ENCODE measurements at places on chromosomes 1 and 21. TPM values are rescaled to one million over a fixed set of nuclear protein-coding genes. Genes with fewer than 3 reads are reported as not detected.

The CHODL gene
- not detected for total RNA-seq

DNA sequence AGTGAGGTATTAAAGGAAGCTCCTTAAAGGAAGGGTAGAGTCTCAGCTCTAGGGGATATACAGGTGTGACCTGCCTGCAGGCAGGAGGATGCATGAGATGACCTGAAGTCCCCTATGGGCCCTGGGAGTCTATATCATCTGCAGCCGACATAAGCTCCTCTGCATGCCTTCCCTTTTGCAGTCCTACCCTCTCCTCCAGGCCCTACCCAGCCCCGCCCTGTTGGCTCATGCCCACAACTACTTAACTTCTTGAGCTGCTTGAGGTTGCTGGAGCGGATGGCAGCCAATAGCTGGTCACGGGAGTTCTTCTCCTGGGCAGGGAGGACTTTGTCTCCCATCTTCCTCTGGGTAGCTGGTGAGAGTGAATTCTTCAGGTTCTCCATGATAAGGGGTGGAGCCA lies 10.3 kb downstream of the SHISA4 start:
- no peak for DNase-seq
- no peak overlapping the region for H3K4me3 ChIP-seq
- peaks cover 9% of the 10 kb centered on the region for H3K4me1 ChIP-seq
- H3K27me3 ChIP-seq, result peaks cover 3% of the 10 kb centered on the region
- H3K36me3 ChIP-seq, result no peaks in the 10 kb centered on the region

- H3K36me3 ChIP-seq, result peaks cover 2% of the 10 kb centered on the region
- H3K4me3 ChIP-seq, result no peak overlapping the region
- H3K27ac ChIP-seq, result no peak overlapping the region
- no peaks in the 10 kb centered on the region for H3K27me3 ChIP-seq
- H3K4me1 ChIP-seq, result peaks cover 14% of the 10 kb centered on the region
- DNase-seq, result no peak
Observed at GRCh38 chr1:150441121-150441520, 46.1 kb upstream of the TARS2 start.

GRCh38 chr1:205473966-205474365 lies 18.1 kb upstream of the BLACAT1 start:
- H3K27me3 ChIP-seq, result peaks cover 53% of the 10 kb centered on the region
- DNase-seq, result no peak
- no peak overlapping the region for H3K27ac ChIP-seq
- H3K36me3 ChIP-seq, result peaks cover 16% of the 10 kb centered on the region
- H3K4me3 ChIP-seq, result no peak overlapping the region

DNA sequence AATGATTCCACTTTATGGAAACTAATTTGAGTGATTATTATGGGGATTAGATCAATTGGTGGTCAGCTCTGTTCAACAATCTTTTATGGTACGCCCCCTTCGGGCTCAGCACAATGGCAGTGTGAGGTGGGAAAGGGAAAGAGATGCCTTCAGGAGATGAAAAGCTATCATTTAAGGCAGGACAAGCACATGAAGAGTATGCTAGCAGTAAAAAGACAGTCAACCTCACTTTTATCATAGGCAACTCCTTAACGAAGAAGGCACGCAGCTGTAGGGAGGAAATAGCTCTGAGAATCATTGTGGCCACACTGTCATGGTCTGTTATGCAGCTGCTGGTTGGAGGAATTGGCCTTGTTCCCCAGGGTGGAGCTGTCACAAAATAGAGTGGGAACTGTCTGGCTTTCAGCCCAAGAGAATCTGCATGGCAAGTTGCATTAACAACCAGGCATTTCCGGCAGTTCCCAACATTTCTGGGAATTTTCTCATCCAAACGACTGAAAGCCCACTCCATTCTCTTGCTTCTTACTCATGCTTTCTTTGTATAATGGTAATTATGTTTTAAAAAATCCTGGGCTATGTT lies 54.4 kb upstream of the BCL10 start:
- H3K4me1 ChIP-seq, result peaks cover 8% of the 10 kb centered on the region
- peaks cover 7% of the 10 kb centered on the region for H3K36me3 ChIP-seq
- no peak overlapping the region for H3K4me3 ChIP-seq
- peaks cover 44% of the 10 kb centered on the region for H3K27me3 ChIP-seq
- H3K27ac ChIP-seq, result no peak overlapping the region

DNA sequence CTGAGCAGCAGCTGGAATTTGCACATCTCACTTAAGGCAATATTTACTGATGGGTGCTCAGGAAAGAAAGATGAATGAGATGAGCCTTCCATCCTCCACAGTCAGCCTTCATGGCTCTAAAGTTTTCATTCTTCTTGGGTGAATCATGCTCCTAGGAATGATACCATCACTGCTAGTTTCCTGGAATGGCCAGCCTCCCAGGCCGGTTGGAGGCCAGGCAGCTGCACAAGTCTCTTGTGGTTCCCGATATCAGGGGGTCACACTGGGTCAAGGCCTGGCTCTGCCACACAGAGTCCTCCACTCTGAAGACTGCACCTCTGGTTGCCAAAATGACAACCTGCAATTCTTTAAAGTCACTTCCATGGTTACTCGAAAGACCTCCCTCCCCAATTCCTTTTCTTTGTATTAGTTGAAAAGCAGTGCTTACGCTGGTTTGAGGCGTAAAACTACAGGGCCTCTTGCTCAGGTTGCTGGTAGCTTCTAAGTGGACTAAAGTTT lies 46.2 kb upstream of the PALMD start:
- H3K27me3 ChIP-seq, result no peaks in the 10 kb centered on the region
- no peak overlapping the region for H3K27ac ChIP-seq
- H3K4me1 ChIP-seq, result no peaks in the 10 kb centered on the region
- DNase-seq, result no peak
- H3K36me3 ChIP-seq, result no peaks in the 10 kb centered on the region

The KIRREL1 gene
- not detected for total RNA-seq

The P3H1 gene
- 32.6 TPM for total RNA-seq

DNA sequence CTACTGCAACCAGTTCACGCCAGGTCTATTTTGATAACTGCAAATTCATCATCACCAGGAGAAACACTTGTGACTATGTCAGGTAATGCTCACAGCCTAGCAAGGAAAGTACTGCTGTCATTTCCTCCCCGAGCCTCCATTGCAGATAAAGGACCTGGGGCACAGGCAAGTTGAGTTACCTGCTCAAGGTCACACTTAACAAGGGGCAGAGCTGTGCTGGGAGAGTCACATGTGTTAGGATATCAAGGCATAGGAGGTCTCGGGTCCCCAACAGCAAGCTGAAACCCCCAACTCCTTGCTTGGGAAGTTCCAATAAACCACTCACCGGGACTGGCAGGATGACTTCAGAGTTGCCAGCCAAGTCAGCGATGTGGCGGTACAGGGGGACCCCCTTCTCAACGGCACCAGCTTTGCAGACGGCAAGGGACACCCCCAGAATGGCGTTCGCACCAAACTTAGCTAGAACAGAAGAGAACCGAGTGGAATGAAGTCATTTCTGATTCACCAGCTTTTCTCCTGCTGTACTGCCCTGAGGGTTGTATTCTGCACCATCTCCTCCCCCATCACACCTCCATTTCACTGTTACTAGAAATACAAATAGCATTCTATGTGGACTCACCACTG lies 11.6 kb downstream of the ENO1 start:
- H3K4me1 ChIP-seq, result peaks cover 80% of the 10 kb centered on the region
- H3K4me3 ChIP-seq, result peak overlapping the region; percentile 5
- no peaks in the 10 kb centered on the region for H3K27me3 ChIP-seq
- peak; percentile 61 for DNase-seq
- peaks cover 46% of the 10 kb centered on the region for H3K36me3 ChIP-seq
- peak overlapping the region; percentile 82 for H3K27ac ChIP-seq

The GNAT2 gene
- total RNA-seq, result 0.23 TPM

- no peak overlapping the region for H3K4me3 ChIP-seq
- no peaks in the 10 kb centered on the region for H3K4me1 ChIP-seq
- DNase-seq, result no peak
- no peak overlapping the region for H3K27ac ChIP-seq
Observed at GRCh38 chr1:96104906-96105305, 616.7 kb upstream of the PTBP2 start.

The SERINC2 gene
- total RNA-seq, result 0.31 TPM

DNA sequence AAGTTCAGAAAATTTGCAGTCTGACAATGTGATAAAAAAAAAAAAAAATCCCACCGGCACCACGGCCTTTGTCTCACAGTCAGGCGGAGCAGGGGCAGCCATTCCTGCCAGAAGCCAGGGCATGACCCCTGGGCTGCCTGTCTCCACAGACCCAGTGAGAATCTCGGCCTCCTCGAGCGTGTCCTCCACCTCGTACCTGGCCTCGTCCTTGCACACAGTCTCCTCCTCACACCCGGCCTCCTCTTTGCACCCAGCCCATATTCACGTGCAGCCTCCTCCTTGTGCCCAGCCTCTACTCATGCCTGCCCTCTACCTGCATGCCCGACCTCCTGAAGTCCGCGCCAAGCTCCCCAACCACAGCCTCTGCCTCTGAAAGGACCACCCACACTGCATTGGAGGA lies 182.0 kb downstream of the AGBL4 start:
- no peak overlapping the region for H3K27ac ChIP-seq
- H3K4me1 ChIP-seq, result no peaks in the 10 kb centered on the region
- peaks cover 15% of the 10 kb centered on the region for H3K36me3 ChIP-seq
- no peaks in the 10 kb centered on the region for H3K27me3 ChIP-seq
- H3K4me3 ChIP-seq, result no peak overlapping the region
- no peak for DNase-seq

The CHAF1B gene
- total RNA-seq, result 35.1 TPM

The KCNE2 gene
- total RNA-seq, result 0.69 TPM

GRCh38 chr1:60436186-60436585 lies 362.6 kb upstream of the C1orf87 start:
- no peak for DNase-seq
- H3K4me1 ChIP-seq, result no peaks in the 10 kb centered on the region
- no peaks in the 10 kb centered on the region for H3K27me3 ChIP-seq
- H3K36me3 ChIP-seq, result peaks cover 2% of the 10 kb centered on the region

The HEYL gene
- total RNA-seq, result 0.32 TPM

DNA sequence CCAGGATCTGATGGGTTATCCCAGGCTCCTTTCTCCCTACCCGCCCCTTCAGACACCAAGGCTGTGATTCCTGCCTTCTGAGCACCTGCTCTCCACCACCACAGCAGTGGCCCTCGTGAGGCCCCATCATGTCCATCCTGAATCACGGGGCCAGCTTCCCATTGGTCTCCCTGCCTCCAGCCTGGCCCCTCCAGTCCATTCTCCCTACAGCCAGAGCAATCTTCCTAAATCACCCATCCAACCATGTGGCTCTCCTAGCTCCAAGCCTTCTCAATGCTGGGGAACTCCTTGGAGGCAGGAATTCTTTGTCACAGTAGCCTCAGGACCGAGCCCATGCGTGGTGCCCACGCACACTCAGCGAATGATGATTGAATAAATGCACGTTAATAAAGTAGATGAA lies 8.9 kb upstream of the GLIS1 start:
- H3K36me3 ChIP-seq, result peaks cover 4% of the 10 kb centered on the region
- H3K4me1 ChIP-seq, result no peaks in the 10 kb centered on the region
- no peak overlapping the region for H3K27ac ChIP-seq
- no peak overlapping the region for H3K4me3 ChIP-seq
- peaks cover 10% of the 10 kb centered on the region for H3K27me3 ChIP-seq

DNA sequence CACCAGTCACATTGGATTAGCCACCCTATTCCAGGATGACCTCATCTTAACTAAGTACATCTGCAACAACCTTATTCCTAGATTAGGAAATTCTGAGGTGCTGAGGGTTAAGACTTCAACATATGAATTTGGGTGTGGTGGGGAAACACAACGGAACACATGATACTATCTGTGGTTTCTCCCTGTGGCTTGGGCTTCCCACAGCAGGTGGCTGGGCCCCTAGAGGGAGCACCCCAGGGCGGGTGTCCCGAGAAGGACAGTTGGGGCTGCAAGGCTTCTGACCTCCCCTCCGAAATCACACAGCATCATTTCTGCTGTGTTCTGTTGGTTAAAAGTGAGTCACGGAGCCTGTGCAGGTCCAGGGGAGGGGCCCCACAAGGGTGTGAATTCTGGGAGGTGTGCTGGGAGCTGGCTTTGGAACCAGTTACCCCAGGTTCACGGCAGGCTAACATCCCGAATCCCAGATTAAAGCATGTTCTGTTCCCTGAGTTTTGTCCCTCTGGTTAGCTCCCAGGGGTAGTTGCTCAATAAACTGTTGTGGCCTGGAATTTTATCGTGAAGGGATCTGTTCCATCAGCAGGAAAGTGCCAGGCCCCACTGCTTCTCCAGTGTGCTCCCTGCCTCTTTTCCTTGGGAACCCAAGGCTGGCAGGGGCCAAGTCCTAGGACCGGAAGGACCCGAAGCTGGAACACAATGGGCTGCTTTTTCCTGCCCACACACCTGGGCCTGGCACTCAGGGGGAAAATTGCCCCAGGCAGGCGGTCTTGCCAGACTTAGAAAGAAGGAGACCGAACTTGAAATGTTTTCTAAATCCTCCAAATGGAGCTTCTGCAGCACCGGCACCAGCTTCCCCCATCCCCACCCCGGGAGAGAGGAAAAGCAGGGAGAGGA lies 154.0 kb upstream of the WNT4 start:
- no peak overlapping the region for H3K4me3 ChIP-seq
- peaks cover 59% of the 10 kb centered on the region for H3K27me3 ChIP-seq
- no peak overlapping the region for H3K27ac ChIP-seq
- H3K36me3 ChIP-seq, result peaks cover under 1% of the 10 kb centered on the region

GRCh38 chr21:32708069-32708468 lies 19.7 kb downstream of the SYNJ1 start:
- no peak for DNase-seq
- H3K27me3 ChIP-seq, result no peaks in the 10 kb centered on the region
- H3K27ac ChIP-seq, result no peak overlapping the region
- H3K4me1 ChIP-seq, result peaks cover 49% of the 10 kb centered on the region
- no peak overlapping the region for H3K4me3 ChIP-seq

DNA sequence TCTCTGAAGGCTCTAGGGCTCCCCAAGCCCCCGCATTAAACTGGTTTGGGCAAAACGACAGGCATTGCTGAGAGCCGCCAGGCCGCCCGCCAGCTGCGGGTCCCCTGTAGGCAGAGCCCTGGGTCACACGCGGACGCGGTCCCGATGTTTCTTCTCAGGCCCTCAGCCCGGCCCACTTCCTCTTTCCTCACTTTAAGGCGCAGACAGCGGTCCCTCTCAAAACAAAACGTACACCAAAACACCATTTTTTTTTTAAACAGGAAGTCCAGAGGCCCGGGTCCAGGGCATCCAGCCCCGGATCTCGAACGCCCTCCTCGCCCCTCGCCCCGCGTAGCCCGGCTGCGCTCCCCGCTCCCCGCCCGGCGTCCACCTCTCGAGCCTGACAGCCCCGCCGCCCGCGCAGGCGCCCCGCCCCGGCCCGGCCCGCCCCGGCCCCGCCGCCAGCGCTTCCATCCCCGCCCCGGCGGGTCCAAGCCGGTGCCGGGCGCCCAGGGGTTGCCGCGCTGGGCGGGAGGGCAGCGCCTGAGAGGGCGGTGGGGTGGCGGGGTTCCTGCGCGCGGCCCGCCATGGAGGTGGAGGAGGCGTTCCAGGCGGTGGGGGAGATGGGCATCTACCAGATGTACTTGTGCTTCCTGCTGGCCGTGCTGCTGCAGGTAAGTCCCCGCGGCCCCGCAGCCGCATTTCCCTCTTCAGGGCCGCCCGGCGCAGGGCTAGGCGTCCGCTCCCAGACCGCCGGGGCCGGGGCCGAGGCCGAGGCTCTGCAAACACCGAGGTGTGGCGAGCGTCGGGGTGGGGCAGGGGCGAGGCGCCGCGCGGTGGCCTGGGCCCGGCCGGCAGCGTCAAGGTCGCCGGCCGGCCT lies at the start of gene SLC22A15:
Gene SLC22A15, plus strand, starts transcription at position 452 of the 859 bp plus-strand sequence. Its CDS starts 115 bp downstream, at position 567.
- peak; percentile 61 for DNase-seq
- peaks cover 8% of the 10 kb centered on the region for H3K4me1 ChIP-seq
- peak within 1 kb of the TSS; percentile 84 for H3K27ac ChIP-seq
- peak within 1 kb of the TSS; percentile 97 for H3K4me3 ChIP-seq
- H3K36me3 ChIP-seq, result no peaks in the 10 kb centered on the region
- H3K27me3 ChIP-seq, result peaks cover 10% of the 10 kb centered on the region

- no peaks in the 10 kb centered on the region for H3K27me3 ChIP-seq
- peaks cover 30% of the 10 kb centered on the region for H3K4me1 ChIP-seq
Observed at GRCh38 chr1:16918371-16918770, 3.4 kb upstream of the CROCC start.

The LCE6A gene
- total RNA-seq, result not detected

- H3K27me3 ChIP-seq, result peaks cover 19% of the 10 kb centered on the region
- H3K4me3 ChIP-seq, result no peak overlapping the region
- H3K27ac ChIP-seq, result no peak overlapping the region
- no peak for DNase-seq
Observed at GRCh38 chr1:147062956-147063355, 109.3 kb downstream of the PRKAB2 start.
